SHP77 treated with DMSO at 0.1 percent for 48 hours (cell line): ENCODE measurements at places on chromosomes 16 and 17.
A peak's percentile ranks its signal among the peaks of the same experiment; 100 is the strongest.

DNA sequence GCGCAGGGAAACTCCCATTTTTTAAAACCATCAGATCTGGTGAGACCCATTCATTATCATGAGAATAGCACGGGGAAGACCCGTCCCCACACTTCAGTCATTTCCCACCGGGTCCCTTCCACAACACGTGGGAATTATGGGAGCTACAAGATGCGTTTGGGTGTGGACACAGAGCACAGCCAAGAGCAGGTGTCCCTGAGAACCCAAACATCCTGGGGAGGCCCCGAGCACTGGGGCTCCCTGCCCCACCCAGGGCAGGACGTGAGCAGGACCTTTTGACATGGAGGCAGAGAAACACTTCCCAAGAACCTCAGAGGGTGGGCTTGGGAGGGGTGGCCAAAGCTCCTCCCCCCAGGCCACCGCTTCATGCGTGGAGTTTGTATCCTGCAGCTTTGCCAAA is 89.9 kb upstream of the DNAH17 start:
- DNase-seq: no peak

DNA sequence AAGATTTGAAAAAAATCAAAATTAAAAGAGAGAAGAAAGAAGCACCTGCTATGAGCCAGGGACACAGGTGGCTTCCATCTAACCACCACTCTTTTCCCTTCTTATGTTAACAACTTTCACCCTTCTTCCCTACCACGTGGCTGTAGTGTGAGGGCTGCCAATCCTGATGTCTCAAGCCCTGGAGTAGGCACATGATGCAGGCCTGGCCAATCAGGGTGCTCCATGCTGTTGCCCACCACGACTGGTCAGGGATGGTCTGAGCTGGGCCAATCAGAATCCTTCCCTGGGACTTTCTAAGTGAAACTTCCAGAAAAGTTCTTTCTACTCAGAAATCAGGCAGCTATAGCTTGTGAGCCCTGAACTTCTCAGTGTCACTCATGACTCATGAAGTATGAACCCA is 140.7 kb downstream of the SDK2 start:
- DNase-seq: no peak

DNA sequence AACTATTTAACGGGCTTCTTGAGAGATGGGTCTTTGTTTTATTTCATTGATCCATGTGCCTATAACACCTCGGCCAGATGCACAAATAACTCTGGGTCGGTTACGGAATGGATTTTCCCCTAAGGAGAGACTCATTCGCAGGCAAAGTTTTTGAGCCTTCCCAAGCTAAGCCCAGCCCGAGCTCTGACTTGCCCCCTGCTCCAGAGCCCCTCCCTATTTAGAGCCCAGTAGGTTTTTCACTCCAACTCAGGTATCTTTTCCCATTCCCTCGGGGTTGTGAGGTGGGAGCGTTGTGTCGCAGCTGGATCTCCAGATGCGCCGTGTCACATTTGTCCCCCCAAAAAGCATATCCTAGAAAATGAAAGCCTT is 812 bp upstream of the MYOCD start:
- DNase-seq: no peak

DNA sequence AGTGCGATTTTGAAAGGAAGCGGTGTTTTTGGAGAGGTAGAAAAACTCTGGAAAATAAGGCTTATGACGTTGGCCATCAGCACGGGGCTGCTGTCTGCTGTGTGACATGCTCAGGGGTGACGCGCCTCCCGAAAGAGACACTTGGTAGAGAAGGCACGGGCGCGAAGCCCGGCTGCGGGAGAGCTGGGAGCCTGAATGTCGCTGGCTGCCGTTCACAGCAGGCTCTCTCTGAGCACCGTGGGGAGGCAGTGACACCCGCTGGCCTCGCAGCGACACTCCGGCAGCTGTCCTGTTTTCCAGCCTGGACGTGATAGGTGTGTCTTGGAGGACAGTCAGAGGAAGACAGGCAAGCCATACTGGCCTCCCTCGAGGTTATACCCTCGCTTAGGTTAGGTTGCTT is 759.1 kb upstream of the RBFOX1 start:
- peak; percentile 5 for DNase-seq

DNA sequence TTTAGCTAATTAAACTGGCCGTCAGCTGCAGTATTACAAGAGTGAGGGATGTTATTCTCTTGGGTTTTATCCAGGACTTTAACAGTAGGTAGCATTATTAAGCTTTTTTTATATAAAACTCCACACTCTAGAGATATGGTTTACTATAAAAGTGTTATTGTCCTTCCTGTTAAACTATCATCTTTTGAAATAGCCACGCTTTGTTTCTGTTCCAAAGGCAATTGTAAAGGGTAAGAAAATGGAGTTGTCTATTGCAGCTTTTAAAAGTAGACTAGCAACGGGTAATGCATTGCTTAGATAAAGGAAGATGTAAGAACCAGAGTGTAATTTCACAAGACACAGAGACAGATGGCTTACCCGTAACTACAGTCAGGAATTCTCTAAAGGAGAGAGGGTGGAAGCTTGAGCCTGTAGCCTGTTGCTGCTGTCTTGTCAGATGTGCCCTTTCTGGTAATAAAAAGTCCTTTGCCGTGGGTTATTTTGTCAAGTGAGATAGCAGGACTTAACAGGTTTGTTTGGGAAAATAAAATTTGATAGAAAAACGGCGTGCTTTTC is 56.4 kb downstream of the WWOX start:
- no peak for DNase-seq

- DNase-seq: no peak
Observed at GRCh38 chr16:30068750-30069610, 3.4 kb downstream of the ALDOA start.

DNA sequence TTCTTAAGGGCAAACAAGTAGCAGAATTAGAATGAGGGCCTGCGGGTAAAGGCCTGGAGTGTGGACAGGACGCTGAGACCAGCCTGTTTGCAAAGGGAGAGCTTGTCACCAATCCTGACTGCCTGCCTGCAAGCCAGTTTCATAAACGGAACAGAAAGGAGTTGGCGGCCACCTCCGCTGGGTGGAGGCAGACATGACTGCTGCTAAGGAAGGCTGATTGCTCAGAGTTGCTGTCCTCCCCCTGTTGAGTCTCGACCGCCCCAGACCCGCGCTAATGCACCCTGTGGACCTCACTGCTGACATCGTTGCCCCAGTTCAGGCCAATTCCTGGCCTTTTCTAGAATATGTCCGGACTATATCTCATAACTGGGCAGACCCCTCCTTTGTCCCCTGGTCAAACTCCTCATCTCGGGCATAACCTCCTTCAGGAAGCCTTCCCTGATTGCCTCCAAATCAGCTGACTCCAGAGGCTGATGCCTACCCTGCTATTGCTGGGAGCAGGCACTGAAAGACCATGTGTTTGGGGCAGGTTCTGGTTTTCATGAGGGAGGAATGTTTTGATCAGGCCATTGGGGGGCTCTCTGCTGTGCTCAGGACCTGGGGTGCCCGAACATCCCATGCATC is 153.0 kb upstream of the CIBAR2 start:
- no peak for DNase-seq

- DNase-seq: no peak
Observed at GRCh38 chr16:57028086-57028485, 38.7 kb downstream of the NLRC5 start.

- DNase-seq: no peak
Observed at GRCh38 chr17:5183410-5183793, 8.3 kb downstream of the ZNF594 start.

DNA sequence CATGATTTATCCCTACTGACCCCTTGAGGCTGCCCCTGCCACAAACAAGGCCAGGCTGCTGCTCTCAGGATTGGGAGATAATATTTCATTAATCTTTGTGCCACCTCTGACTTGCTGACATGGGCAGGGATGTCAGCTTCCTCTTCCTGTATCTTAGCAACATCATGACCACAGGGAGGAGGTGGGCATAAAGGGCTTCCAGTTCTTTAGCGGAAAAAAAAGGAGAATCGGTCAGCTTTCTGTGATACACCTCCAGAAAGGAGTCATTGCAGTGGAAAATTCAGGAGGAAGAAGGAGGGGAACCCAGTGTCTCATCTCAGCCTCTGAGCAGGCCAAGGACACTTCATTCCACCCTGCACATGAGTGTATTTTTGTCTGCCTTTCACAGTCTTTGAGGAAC is 206.8 kb upstream of the SDK2 start:
- DNase-seq: no peak

GRCh38 chr16:21698169-21699032 is 34.6 kb downstream of the OTOA start:
- no peak for DNase-seq

DNA sequence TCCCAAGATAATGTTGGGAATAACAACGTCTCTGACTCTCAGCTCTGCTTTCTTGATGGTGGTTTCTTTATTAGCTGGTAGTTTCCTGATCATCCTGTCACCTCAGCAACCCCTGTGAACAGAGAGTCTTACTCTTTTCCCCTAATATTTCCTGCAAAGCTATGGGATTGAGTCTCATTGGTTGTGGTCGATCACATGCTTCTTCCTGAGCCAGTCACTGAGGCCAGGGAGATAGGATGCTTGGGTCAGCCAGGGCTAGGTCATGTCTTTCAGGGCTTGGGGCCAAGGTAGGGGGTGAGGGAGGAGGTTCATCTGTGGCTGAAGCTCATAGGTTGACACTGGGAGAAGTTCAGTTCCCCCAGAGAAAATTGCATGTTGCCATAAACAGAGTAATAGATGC is 114.3 kb downstream of the ABCC1 start:
- DNase-seq: no peak

DNA sequence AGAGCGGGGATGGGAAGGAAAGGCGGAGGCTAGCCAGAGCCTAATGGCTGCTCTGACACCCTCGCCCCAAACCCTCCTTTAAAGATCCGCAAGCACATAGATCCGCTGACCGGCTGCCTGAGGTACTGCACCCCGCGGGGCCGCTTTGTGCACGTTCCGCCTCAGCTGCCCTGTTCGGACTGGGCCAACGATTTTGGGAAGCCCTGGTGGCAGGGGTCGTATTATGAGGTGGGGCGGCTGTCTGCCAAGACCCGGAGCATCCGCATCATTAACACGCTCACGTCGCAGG is 663 bp downstream of the CYB5D1 start:
- DNase-seq: peak; percentile 53
